ENCODE measurements at places on chromosomes 11 and 22.

- no peak for DNase-seq
Measured at GRCh38 chr11:29679996-29680395, 336.8 kb downstream of the KCNA4 start.

DNA sequence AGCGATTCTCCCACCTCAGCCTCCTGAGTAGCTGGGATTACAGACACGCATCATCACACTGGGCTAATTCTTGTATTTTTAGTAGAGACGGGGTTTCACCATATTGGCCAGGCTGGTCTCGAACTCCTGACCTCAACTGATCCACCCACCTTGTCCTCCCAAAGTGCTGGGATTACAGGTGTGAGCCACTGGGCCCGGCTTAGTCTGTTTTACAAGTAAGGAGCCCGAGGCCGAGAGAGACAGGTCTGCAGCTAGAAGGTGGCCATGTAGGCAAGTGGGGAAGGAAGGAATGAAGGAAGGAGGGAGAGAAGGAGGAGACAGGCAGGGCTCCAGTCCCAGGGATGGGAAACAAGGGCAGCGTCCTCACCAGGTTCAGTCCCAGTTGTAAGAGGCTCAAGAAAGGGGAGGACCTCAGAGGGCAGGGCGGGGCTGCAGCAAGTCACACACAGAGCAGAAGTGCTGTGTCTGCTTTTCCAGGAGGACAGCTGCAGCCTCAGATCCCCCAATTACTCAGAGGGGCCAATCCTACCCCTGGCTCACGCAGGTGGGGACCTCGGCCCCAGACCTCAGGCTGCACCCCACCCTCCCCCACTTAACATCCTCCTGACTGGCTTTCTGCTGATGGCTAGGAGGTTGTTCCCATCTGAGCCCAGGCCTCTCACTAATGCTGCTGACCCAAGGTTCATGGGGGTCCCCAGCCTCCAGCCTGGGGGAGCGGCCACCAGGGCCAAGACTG is 53.8 kb upstream of the PRR5 start:
- no peak for DNase-seq

GRCh38 chr11:102924851-102925380 is 30.6 kb downstream of the MMP13 start:
- DNase-seq = no peak

DNA sequence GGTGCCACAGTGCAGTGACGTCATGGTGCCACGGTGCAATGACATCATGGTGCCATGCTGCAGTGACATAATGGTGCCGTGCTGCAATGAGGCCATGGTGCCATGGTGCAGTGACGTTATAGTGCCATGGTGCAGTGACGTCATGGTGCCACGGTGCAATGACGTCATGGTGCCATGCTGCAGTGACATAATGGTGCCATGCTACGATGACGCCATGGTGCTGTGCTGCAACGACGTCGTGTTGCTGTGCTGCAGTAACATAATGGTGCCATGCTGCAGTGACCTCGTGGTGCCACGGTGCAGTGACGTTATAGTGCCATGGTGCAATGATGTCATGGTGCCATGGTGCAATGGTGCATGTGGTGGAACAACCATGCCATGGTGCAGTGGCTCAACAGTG is 45.3 kb downstream of the DHCR7 start:
- no peak for DNase-seq

DNA sequence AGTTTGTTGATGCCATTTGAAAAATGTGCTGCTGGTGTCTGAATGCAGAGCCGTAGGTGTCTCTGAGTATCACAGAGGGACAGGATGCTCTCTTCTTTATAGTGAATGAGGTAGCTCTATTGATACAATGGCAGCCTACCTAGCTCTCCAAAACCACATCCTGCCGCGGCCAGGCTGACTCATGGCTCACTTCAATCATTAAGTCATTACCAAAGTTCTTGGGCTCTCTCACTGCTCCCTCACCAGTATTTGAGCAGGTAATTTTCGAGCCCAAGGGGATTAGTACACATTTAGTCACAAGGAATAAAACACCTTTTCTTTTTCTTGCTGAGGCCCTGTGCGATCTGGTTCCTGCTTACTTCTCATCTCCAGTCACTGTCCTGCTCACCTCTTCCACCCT is 509.0 kb upstream of the LARGE1 start:
- DNase-seq = peak; percentile 23

DNA sequence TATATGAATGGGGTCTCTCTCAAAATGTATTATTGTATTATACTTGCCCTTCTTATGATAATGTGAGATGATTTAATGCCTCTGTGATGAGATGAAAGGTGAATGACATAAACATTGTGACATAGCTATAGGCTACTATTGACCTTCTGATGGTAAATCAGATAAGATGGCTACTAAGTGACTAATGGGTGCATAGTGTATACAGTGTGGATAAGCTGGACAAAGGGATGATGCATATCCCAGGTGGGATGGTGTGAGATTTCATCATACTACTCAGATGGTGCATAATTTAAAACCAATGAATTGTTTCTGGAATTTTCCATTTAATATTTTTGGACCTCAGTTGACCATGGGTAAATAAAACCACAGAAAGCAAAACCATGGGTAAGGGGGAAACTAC is 243.5 kb downstream of the SBF2 start:
- DNase-seq = no peak

DNA sequence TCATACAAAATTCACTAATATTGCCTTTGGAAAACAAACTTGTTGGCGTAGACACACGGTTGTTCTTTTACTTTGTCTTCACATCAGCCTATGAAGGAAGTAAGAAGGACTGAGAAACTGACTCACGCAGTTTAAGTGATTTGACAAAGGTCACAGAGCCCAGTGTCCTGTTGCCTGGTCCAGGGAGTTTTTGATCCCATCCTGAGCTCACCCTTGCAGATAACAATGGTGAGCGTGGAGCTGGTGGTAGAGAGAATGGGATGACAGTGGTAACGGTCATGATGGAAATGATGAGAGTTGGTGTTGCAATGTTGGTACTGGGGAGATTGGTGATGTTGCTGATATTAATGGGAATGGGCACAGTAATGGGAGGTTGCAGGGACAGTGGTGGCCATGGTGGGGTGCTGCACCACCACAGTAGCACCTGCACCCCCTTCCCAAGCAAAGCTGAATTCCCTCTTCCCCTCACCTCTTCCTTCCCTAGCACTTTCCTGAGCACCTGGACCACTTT is 22.0 kb downstream of the CREB3L1 start:
- DNase-seq = no peak

GRCh38 chr11:114399490-114400215 is 658 bp downstream of the C11orf71 start:
- DNase-seq = no peak

DNA sequence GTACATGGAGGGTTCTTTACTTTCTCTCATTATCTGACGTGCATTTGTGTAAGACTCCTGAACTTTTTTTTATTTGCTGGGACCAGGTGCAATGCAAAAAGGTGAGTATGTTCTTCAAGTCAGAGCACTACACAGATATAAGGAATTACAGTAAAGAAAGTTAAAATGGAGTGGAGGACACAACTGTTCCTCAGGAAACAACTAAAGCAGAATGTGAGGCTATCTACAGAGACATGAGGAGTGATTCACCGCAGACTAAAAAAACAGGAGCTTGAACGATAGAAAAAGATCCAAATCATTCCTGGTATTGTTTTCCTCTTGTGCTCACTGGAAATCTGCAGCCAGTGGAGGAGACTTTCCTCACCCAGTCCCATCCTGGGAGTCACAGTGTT is 106.2 kb downstream of the ABTB2 start:
- DNase-seq = no peak

- no peak for DNase-seq
Measured at GRCh38 chr11:70854901-70855556, 397.3 kb downstream of the SHANK2 start.

GRCh38 chr11:111976767-111977145 is 39.6 kb downstream of the DIXDC1 start:
- no peak for DNase-seq

DNA sequence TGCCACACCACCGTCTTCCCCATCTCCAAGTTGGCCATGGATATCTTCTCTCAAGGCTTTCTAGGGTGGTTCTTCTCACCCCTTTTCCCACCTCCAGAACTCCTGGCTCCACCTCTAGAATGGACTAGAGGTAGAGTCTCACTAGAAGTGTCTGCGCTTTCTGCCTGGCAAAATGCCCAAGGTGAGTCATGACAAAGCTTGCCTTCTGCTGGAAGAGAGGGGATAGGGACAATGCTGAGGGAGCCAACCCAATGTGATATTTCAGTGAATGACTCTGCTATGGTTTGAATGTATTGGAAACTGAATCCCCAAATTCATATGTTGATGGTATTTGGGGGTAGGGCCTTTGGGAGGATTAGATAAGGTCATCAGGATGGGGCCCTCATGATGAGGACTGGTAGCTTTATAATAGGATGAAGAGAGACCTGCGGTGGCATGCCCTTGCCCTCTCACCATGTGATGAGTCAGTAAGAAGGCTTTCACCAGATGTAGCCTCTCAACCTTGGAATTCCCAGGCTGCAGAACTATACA is 4.1 kb upstream of the CD82 start:
- no peak for DNase-seq

- DNase-seq = no peak
Measured at GRCh38 chr11:34213366-34213765, 107.9 kb downstream of the NAT10 start.

DNA sequence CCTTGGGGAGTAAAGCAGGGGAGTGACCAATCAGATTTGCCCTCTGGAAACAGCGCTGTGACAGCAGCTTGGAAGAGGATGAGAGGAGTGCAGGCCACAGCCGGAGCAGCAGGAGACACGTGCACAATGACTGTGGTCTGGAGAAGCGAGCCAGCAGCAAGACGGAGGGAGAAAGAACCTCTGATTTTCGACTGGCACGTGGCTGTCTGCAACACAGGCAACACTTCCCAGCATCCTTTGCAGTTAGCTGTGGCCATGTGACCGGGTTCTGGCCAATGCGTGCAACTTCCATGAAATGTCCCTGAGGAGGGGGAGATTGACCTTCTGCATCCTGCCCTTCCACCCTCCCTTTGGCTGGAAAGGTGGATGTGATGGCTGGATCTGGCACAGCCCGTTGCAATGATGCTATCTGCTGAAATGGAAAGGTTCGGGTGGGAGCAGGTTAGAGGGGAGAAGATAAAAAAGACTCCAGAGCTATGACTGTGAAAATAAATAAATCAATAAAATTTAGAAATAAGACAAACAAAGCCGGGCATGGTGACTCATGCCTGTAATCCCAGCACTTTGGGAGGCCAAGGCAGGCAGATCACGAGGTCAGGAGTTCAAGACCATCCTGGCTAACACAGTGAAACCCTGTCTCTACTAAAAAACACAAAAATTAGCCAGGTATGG is 15.6 kb downstream of the PLA2G6 start:
- DNase-seq = no peak

DNA sequence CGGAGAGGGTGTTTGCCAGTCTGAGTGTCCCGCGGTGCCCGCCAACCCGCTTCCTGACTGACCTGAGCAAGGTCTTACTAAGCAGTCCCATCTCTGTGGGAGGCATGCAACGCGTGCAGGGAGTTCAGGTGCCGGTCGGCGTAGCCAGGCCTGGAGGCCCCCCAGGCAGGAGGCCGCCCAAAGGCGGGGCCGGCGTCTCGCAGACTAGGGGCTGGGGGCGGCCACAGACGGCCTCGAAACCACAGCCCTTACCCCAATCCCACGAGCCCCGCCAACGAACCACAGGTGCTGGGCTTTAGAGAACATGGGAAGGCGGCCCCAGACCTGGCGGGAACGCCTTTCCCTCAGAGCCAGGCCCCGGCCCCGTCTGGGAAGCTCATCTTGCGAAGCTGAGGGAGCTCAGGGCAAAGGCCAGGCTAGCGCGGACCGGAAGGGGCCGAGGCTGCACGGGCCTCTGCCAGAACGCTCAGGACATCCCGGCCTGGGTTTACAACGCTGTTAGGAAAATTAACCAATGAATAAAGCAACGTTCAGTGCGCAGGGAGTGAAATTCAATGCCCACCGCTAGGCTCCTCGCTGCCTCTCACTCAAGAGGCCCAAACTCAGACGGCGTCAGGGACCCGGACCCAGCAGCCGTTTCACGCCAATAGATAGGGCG is 2.1 kb upstream of the MTFP1 start:
- DNase-seq = peak; percentile 68

- DNase-seq = no peak
Measured at GRCh38 chr22:24578355-24579257, 14.3 kb downstream of the LRRC75B start.

GRCh38 chr22:35629406-35630216 is 12.5 kb upstream of the MB start:
- DNase-seq = peak; percentile 93

DNA sequence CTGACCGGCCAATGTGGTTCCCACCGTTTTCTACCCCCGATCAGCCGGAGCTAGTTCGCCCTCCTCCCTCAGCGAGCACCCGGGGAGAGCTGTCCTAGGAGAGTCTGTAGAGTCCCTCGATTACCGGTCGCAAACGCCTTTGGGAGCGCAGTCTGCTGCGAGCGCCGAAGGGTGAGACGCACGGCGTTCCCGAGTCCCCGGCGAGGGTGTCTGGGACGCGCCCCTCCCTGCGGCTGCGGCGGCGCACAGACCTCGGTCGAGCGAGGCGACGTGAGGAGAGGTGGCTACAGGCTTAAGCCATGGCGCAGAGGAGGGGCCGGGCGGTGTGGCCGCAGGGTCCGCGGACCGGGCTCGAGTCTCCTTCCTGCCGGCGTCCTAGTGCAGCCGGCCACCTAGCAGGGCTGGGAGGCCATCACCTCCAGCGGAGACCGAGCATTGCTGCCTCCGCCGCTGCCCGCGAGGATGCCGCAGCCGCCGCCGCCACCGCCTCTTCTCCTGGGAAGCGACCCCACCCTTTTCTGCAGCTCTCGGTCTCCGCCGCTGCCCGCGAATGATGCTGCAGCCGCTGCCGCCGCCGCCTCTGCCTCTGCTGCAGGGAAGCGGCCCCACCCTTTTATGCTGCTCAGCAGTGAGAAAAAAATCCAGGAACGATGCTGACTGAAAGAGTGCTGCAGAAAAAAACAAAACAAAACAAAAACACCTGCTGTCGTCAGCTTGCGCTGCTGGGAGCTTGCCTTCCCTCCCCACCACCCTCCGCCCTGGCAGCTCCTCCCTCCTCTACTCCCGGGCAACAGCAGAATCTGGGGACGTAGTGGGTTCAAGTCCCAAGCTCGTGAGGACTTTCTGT is at the start of gene MAP6:
Gene MAP6, minus strand, starts transcription at position 588 of the 847 bp plus-strand sequence. CDS start 669 bp downstream, outside the sequence.
- peak; percentile 49 for DNase-seq
